HL-60 (cell line): ENCODE measurements at places on chromosomes 6 and 20.

DNA sequence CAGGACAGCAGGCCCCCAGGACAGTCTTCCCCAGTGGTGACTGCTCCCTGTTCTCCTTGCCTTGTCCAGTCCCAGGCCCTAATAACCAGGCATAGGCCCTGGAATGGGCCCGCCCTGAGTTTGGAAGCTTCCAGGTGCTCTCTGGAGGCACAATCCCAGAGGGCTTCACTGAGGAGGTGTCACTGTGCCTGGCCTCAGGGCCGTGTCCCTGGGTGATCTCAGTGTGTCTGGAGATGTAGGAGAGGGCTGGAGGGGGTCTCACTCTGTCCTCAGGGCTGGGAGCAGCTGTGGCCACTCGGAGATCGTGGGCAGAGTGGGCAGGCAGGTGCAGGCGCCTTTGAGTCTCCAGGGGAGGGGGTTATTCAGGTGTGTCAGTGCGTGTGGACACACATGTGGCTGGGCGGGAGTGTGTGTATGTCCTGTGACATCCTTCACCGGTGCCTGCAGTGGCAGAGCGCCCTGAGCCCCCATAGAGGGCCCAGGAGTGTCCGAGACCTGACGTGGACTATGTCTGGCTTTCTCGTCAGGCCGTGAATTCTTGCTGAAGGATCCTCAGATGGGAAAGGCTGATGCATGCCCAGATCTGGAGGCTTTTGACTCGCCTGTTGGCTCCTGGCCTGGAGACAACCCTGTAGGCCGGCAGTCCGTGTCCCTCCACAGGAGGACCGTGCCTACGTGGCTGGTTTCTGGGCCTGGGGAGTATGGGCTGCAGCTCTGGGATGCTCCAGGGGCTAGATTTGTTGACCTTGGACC is 5.5 kb upstream of the NPBWR2 start:
- no peak for DNase-seq

GRCh38 chr6:158338311-158339112 is 26.2 kb downstream of the TULP4 start:
- DNase-seq: no peak

GRCh38 chr20:41726727-41727126 is 108.5 kb upstream of the CHD6 start:
- no peak for DNase-seq

DNA sequence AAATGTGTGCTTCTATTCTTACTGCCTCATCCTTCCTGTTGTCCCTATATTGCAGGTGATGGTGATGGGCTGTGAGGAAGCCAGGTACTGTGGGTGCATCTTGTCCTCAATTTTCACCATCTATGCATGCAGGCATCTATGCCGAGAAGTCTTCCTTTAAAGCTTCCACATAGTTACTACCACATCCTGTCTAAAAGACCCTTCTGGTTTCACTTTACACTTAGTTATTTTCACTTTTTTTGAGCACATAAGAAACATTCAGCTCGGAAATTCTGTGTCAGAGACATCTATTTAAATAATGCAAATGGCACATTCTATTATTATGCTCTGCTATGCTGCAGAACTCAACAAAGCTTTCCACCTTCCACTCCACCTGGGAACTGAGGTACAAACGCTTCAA is 28.2 kb upstream of the FABP7 start:
- DNase-seq: no peak

DNA sequence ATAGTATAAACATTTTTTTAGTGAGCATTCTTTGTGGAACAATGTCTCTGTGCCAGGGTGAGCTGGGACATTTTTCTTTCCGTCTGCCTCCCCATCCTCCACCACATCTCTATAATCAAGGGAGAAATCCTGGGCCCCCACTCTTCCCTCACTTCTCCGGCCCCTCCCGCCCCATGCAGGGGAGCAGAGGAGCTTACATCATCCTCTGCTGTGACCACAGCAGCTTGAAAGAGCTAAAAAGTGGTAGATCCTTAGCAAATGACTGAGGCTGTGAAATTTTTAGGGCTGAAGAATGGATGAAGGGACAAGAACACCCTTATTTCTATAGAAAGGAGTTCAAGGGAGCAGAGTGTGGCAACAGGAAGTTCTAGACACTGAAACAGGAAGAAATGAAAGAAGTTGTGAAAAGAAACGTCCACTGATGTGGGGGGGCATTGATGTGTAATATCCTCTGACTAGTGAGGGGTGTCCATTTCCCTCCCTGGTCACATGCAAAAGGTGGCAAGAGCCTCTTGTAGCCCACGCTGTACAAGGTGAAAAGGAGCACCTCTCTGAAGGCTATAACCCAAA is 380.3 kb upstream of the JARID2 start:
- peak; percentile 93 for DNase-seq

GRCh38 chr20:39019805-39020325 is 57.7 kb downstream of the DHX35 start:
- DNase-seq: no peak

DNA sequence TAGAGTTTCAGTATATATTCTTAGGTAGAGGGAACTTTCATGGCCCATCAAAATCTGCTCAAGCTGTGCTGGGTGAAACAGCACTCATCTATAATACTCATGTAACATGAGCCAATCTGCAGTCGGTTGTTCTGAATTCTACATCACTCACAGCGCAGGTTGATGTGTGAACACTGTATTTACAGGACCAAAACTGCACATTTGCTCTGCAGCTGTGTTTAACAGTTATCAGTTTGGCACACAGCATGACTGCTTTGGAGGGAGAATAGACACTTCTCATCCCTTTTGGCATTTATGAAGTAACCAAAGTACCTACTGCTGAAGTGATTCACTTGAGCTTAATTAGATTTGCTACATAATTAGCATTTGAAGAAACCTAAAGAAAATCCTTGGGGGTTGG is 225.1 kb downstream of the BCKDHB start:
- no peak for DNase-seq

GRCh38 chr20:7656687-7657467 is 283.4 kb downstream of the HAO1 start:
- DNase-seq: no peak

- peak; percentile 35 for DNase-seq
These were observed 33.9 kb downstream of the SLC17A4 start for GRCh38 chr6:25788305-25788922.

- DNase-seq: no peak
These were observed 234.9 kb downstream of the BCKDHB start for GRCh38 chr6:80341330-80341729.

- no peak for DNase-seq
These were observed 100.0 kb upstream of the RIPOR2 start for GRCh38 chr6:25035512-25036435.

GRCh38 chr20:14337400-14338171 is at the start of gene FLRT3:
FLRT3 (minus strand) TSS chr20:14337612; CDS start chr20:14327506, 10,106 bp downstream.
- DNase-seq: peak; percentile 10

DNA sequence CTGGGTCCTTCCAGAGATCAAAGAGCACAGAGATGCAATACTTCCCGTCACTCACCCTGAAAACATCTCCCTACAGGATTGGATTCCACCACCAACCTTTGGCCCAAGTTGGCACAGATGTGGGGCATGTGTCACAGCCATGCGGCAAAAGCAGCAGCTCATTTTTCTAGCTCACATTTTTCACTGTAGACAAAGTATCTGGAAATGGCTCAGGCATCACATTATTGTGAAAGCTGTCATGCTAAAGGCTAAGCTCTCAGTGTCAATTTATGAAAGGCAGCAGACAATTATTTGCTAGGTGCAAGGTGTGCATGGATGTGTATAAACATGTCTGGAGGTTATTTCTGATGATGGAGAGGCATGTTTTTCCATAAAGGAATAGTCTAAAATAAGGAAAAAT is 248.8 kb upstream of the PRND start:
- no peak for DNase-seq

- DNase-seq: no peak
These were observed 116.6 kb upstream of the RPS6KA2 start for GRCh38 chr6:166743406-166744222.

DNA sequence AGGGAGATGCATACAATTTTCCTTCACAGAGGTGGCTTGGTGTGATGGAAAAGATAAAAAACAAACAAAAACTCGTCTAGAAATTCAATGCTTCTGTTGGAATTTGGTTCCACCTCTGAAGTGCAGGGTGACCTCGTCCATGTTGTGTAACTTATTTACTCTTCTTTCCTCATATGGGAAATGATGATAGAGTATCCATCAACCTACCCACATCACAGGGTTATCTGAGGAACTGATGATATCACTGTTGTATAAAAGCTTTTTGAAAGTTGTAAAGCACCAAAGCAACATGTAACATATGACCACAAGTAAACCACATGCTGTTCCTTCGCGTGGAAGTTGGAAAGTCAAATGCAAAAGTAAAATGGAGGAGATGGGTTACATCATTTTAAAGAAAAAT is 212.0 kb upstream of the SGK1 start:
- DNase-seq: no peak

- DNase-seq: no peak
These were observed 5.6 kb downstream of the FOXC1 start for GRCh38 chr6:1615151-1615852.

- DNase-seq: no peak
These were observed 861 bp downstream of the PPP1R14C start for GRCh38 chr6:150143516-150144293.
